Ureter (tissue), 1 donor: ENCODE measurements at places on chromosomes 1 and 21. TPM values are rescaled to one million over a fixed set of nuclear protein-coding genes. Genes with fewer than 3 reads are reported as not detected.
A peak's percentile ranks its signal among the peaks of the same experiment; 100 is the strongest.

Gene CFAP126
- not detected for total RNA-seq

Gene APOBEC4
- not detected for total RNA-seq

Gene GPR3
- total RNA-seq, result 0.47 TPM

Gene HMGCS2
- 305 TPM for total RNA-seq

Gene FAM110D
- total RNA-seq, result 7.9 TPM

Gene HSPA6
- 2.9 TPM for total RNA-seq

Gene C1orf94
- not detected for total RNA-seq

DNA sequence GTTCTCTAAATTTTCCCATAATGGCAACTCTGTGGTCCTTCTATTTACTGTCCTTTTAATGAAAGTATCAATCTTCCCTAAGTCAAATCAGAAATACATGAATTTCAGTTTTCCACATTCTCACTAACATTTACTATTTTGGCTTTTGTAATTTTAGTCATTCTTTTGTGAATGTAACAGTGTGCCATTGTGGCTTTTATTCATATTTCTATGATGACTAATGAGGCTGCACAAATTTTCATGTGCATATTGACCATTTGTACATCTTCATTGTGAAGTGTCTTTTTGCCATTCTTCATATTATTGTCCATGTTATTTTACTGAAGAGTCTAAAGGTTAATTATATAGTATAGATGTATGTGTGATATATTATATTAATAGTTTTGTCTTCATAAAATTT is 431.0 kb upstream of the BRINP3 start:
- DNase-seq, result no peak

DNA sequence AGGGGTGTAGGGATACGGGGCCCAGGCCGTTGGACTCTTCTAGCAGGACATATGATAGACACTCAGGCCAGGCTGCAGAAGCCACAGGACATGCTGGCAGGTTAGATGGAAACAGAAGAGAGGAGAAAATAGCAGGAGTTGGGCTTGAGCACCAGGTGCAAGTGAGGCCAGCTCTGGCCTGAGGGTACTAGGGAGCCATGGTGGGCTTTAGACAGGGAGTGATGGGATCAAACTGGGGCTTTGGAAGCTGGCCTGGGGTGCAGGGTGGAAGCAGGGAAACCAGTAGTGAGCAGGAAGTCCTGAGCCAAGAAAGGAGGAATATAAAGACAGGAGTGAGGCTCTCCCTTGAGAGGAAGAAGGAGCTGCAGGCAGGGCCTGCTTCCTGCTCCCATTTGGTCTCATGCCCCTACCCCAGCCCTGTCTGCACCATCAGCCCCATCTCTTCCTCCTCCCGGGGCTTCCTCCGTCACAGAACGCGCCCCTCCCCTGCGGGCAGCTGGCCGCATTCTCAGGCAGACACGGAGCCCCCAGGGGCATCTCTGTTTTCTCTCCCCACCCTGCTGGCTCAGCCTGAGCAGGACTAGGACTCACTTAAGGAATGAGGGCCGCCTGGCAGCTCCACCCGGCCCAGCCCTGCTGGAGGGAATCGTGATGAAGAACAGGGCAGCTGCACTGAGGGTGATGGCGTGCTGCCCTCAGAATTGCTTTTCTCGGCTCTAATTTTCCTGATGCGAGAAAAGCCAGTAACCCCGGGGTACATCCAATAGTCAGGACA is 165.5 kb upstream of the TMEM51 start:
- DNase-seq, result no peak

- no peak for DNase-seq
Measured at GRCh38 chr1:82880506-82880905, 1079.8 kb downstream of the ADGRL2 start.

GRCh38 chr1:179016706-179017382 is 8.8 kb upstream of the FAM20B start:
- DNase-seq, result peak; percentile 95

DNA sequence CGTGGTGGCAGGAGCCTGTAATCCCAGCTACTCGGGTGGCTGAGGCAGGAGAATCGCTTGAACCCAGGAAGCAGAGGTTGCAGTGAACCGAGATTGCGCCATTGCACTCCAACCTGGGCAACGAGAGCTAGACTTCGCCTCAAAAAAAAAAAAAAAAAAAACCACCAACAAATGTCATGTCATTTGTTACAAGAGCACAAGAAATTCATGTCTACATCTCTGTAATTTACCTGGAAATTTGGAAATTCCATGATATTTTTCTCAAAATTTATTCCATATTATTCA is 16.5 kb upstream of the VPS45 start:
- DNase-seq, result no peak

GRCh38 chr1:198922638-198923430 is 284.0 kb downstream of the PTPRC start:
- DNase-seq, result no peak

GRCh38 chr1:85952460-85952859 is 204.1 kb downstream of the COL24A1 start:
- no peak for DNase-seq

- no peak for DNase-seq
Measured at GRCh38 chr21:14383596-14384180, 742 bp upstream of the HSPA13 start.

DNA sequence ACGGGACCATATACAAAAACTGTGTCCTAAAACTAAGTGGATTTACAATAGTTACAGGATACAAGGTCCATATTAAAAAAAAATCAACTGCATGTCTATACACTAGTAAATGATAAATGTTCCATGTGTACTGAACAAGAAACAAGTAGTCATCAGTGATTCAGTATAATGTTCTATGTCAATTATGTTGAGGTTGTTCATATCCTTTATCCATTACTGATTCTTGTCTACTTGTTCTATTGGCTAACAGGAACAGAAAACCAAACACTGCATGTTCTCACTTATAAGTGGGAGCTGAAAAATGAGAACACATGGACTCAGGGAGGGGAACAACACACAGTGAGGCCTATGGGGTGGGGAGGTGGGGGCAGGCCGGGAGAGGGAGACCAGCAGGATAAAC is 90.5 kb downstream of the CDC42BPA start:
- no peak for DNase-seq

DNA sequence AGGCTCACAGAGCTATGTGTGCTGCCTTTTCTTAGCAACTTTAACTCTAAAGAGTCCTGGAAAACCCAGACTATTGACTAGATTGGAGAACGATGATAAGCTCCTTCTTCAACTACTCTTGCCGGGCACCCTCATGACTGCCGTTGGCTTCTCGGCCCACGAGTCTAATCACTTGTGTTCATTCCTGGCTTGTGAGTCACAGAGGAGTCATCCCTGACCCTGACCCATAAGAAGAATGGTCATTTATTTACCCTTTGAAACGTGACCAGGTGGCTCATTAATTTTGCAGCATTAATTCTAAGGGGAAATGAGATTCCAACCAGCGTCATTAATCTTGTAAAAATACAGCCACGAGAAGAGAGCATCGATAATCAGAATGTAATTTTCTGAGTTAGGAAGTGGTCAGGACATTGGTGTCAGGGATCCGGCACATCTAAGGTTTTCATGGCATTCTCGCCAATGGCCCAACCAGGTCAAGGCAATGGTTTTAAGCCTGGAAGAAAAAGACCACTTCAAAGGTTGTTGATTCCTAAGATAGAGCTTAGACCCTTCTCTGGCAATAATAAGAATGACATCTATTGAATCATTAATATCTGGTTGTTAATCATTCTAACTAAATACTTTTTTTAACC is 183.6 kb upstream of the RUNX1 start:
- DNase-seq, result no peak

- DNase-seq, result no peak
Measured at GRCh38 chr1:23719162-23719820, 24.0 kb upstream of the ELOA start.

DNA sequence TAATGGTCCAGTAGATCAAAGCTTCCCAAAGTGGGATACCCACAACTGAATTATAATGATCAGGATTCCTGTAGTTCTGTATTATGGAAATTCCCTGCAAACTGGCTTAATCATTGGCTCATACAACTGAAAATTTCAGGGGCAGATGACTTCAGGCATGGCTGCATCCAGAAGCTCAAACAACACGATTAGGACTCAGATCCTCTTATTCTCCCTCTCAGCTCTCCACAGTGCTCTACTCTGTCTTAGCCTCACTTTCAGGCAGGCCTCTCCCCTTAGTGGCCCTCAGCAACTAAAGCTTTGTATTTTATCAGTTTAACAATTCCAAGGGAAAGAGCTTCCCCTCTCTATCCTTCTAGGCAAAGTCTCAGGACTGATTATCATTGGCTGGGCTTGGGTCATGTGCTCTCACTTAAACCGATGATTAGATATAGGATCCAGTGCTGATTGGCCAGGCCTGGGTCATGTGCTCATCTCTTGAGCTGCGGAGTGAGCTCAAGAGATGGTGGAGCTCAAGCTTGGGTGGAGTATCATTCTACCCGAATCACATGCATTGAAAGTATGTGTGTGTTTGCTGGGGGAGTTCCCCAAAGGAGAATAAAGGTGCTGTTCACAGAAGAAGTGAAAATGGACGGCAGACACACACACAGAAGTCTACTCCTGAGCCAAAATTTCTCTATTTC is 57.9 kb upstream of the RUNX3 start:
- no peak for DNase-seq

- no peak for DNase-seq
Measured at GRCh38 chr1:77797991-77798390, 18.5 kb downstream of the MIGA1 start.

DNA sequence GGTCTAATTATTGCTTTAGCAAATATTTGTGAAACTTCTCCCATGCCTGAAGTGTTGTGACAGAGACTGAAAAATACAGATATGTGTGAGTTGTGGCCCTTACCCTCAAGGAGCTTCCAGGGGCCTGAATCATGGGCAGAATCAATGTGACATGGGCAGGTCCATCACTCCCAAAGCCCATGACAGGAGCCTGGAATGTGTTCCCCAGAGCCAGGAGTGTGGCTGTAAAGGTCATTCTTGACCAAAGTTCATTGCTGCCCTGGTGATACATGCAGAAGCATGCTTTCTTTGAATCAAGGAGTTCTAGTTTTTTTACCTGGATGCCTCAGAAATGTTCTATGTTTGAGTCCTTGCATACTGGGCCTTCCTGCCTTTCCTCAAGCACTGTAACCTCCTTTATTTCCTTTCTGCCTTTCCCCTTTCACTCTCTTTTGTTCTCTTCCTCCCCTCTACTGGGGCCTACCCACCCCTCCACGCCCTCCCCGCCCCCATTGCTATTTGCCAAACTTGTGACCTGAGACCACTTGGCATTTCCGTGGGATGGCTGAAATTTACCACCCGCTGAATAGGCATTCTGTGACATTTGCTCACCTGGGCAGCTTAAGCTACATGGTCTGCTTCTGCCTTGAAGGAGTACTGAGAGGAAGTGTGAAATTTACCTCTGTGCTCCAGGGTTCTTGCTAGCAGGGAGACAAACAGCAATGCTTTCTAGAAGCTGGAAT is 19.7 kb downstream of the PBX1 start:
- DNase-seq, result no peak

- DNase-seq, result no peak
Measured at GRCh38 chr1:167456926-167457325, 61.4 kb downstream of the CD247 start.

DNA sequence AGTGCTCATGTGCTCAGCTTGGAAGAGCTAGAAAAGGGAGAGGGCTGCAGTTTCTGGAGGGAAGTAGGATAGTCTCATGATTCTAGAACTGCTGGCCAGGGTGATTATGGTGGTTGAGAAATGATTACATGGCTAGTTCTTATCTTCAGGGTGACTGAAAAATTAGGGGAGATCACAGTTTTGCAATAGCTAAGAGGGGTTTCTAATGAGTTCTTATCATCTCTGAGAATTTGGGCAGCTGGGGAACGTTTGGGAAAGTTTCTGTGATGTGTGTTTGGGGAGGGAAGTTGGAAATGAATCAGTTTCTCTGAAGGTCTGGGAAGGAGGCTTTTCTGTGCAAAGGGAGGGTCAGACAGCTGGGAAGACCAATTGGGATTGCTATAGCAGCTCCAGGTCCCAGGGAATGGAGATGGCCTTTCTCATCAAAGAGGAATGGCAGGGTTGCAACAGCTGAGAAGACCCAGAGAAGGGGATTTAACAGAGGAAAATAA is 7.6 kb upstream of the RHOU start:
- no peak for DNase-seq

- DNase-seq, result peak; percentile 77
Measured at GRCh38 chr1:31939484-31940329, 1.5 kb upstream of the PTP4A2 start.

DNA sequence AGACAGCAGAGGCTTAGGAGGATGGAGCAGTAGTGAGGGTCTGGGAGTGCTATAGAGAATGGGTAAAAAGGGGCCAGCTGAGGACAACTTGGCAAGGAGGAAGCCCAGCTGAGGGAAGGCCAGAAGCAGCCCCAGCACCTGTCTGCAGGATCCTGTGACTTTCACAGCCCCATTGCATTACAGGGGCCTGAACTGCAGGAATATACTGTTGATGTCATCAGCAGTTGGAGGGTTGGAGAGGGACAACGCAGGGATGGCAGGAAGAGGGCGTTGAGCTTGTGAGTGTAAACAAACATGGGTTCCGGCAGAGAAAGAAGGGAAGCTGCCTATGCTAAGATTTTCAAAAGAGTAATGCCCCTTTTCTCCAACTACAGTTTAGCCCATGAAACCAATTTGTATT is 628.5 kb downstream of the SMYD3 start:
- DNase-seq, result no peak

DNA sequence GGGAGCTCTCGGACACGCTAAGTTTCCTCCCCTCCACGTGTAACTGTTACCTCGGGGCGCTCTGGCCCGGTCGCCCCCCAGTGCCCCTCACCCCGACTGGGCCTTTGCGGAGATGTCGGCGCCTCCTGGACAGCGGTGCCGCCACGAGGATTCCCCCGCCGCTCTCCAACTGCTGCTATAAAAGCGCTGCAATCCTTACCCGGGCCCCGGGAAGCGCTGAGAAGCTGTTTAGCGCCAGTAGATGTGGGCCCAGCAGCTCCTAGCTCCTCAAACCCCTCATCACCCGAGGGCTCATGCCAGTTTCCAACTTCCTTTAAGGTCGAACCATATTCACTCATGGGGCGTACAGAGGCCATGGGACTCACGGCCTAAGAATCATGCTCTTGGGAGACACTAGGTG is 361 bp upstream of the LMX1A start:
- DNase-seq, result no peak

DNA sequence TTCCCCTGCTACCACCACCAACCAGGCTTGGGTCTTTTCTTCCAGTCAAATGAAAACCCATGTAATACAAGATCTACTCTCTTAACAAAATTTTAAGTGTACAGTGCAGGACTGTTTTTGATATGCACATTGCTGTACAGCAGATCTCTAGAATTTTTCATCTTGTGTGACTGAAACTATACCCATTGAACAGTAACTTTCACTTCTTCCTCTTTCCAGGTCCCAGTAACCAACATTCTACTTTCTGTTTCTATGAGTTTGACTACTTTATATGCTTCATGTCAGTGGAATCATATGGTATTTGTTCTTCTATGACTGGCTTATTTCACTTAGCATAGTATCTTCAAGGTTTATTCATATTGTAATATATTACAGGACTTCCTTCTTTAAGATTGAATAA is 45.3 kb upstream of the PLPPR4 start:
- DNase-seq, result no peak

- no peak for DNase-seq
Measured at GRCh38 chr1:39387452-39387851, 104.0 kb upstream of the BMP8A start.
